ENCODE measurements at places on chromosomes 2 and 18.

DNA sequence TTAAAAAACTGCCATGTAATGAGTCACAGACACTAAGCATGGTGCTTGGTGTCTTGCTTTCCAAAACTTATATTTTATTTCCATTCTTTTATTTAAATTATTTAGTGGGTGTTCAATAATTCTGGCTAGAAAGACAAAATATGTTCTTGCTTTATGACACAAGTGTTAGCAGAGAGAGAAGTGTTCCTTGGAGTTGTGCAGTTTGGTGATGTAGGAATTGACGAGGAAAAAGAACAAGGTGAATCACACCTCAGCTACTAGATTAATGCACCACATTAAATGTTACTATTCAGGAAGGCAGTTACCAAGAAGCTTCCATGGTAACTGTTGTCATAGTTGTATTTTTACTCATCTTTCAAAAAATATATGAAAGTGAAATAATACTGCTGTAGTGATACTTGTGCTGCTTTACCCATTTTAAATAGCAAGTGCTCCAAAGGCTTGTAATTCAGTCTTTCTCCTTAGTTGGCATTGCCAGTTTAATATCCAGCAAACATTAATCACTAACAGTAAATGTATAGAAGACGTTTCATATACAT is 28.3 kb downstream of the ADAM23 start:
- DNase-seq: no peak

DNA sequence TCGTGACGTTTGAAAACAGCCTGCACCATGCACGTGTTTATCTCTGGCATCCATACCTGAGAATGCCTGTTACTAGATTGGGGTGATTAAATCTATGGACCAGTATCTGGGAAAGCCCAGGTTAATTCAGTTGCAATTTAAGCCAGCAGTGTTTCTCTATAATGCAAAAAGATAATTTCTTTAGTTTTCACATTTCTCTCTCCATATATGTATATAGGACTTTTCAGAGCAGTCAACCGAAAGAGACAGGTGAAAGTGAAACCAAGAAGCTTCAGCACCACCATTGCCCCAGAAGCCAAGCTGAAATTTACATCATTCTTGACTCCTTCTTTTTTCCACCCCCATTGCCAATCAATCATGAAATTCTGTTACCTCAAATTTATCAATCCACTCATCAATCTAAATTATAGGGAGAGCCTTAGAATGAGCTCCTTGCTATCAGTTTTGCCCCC is 2.7 kb upstream of the LRP2 start:
- no peak for DNase-seq

DNA sequence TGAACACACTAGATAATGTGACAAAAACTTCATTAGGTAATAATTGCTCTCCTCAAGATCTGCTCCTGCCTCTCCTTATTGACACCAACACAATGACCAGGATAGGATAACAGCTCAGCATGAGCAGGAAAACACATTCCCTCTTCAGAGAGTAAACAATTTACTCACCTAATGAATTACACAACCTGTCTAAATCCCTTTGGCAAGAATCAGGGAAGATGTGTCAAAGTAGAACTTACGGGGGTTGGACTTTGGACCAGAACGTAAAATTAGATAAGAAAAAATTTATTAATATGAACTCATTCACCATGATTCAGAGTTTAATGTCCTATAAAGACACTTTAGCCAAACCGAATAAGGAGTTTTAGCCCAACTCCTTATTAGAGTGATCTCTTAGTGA is 512.2 kb downstream of the SATB2 start:
- no peak for DNase-seq

DNA sequence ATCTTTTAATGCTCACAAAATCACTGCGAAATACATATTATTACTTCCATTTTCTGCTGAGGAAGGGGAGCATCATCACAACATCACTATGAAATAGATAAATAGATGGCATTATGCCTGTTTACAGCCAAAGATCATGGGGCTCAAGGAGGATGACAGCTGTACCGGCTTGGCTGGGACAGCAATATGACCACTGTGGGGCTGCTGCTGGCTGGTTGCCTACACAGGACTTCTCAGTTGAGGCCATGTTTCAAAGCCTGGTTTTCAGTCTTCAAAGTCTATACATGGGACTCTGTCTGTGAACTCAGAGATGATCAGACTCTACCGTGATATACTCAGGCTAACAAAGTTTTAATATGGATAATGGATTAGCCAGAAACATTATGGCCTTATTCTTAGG is 58.7 kb downstream of the SPATS2L start:
- DNase-seq: no peak

DNA sequence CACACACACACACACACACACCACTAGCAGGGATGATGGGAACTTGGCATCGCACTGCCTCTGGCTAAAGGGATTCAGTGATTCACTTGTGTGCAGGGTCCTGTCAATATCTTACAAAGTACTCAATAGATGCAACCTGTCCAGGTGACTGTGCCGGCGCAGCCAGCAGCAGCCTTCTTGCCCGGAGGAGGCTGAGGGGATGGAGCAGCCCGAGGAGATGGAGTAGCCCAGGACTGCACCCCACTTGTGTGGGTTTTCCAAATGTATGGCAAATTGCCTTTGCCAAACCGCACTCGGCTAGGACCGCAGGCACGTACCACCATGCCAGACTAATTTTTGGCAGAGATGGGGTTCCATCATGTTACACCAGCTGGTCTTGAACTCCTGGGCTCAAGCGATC is 31.1 kb downstream of the GBX2 start:
- DNase-seq: no peak

DNA sequence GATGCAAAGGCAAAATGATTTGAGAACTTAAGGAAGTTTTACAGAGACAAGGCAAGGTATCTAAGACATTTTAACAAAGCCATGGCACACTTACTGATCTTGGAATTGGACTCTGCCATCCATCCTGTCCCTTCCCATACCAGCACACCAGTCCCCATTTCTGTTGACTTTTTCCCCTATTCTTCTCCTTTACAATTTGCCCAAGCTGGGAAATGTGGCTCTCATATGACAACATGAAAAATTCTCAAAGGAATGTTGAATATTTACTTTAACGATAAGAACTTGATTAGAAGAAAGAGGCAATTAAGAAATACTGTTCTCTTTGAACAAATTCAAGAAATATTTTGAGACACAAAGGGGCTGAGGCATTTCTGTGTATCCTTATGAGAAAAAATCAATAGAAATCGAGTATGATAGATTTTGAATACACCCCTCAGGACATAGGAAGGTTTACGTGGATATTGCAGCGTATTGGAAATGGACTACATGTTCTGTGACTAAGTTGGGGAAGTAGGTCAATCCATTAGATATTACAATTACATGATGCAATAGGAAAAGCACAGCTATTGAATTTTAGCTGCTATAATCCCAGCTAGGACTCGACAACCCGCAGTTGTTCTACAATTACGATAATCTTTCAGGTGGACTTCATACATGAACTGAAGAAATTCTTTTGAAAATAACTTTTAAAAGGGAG is 201.6 kb downstream of the TRIB2 start:
- no peak for DNase-seq

GRCh38 chr2:186429104-186429503 is 57.0 kb upstream of the ZC3H15 start:
- DNase-seq: no peak

GRCh38 chr18:7676253-7676873 is 109.2 kb downstream of the PTPRM start:
- DNase-seq: no peak

- DNase-seq: no peak
Measured at GRCh38 chr2:72916743-72917137, 579 bp upstream of the EMX1 start.

GRCh38 chr2:149213764-149214493 is 116.5 kb upstream of the LYPD6 start:
- no peak for DNase-seq
